Spinal cord (tissue), 10 donors: ENCODE measurements at places on chromosomes 6 and 20. TPM values are rescaled to one million over a fixed set of nuclear protein-coding genes. Genes with fewer than 3 reads are reported as not detected.

Gene ZNF334
- 23.7 TPM for total RNA-seq

Gene CDSN
- total RNA-seq, result not detected

Gene TNF
- not detected for total RNA-seq

Gene SSTR4
- 0.89 TPM for total RNA-seq

Gene RAET1E
- total RNA-seq, result not detected

Gene STX16
- 43.1 TPM for total RNA-seq

Gene HDGFL1
- total RNA-seq, result not detected

DNA sequence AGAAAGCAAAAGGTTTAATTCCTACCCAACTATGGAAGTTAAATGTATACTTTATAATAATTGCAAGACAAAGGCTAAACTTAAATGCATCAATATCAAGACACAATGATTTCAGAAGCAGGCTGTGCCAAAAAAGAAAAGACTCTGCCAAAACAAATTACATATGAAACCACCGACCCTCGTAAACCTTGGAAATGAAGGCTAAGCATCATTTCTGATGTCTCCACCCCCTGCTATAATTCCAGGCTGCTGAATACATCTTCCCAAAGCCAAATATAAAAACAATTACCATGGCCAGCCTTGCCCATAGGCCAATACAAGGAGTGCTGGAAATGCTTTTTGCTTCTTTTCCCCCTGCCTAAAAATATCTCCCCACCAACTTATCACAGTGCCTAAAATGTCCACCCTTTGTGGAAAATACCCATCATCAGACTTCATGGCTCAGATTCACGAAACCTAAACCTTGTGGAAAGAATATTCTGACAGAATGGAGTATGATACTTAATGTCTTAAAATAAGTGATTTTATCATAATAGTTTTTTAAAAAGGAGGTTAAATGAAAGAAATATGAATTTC is 37.4 kb downstream of the RCAN2 start:
- DNase-seq, result no peak

DNA sequence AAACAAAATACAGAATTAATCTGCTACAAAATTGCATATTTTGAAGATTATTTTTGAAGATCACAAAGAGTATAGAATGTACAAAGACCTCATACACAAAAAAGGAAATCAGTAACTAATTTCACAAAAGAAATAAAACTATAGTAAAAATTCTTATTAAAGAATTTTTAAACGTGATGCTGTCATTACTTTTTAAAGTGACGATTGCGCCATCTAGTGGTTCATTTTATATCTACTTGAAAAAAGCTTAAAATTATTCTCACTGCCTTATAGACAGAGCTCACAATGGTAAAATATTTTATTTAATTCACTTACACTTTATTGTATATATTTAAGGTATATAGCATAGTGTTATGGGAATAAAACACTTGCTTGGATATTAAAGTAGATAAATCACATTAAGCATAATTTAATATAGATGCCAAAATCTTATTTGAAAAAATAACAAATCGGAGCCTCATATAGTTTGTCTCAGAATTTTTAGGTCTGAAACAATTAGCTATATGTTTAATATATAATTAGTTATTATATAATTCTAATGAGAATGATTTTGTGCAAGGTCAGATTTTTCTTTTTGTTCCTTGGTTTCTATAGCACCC is 128.8 kb downstream of the PHF3 start:
- DNase-seq, result peak; percentile 81

- DNase-seq, result peak; percentile 33
Measured at GRCh38 chr6:114747995-114748625, 405.3 kb upstream of the HS3ST5 start.

DNA sequence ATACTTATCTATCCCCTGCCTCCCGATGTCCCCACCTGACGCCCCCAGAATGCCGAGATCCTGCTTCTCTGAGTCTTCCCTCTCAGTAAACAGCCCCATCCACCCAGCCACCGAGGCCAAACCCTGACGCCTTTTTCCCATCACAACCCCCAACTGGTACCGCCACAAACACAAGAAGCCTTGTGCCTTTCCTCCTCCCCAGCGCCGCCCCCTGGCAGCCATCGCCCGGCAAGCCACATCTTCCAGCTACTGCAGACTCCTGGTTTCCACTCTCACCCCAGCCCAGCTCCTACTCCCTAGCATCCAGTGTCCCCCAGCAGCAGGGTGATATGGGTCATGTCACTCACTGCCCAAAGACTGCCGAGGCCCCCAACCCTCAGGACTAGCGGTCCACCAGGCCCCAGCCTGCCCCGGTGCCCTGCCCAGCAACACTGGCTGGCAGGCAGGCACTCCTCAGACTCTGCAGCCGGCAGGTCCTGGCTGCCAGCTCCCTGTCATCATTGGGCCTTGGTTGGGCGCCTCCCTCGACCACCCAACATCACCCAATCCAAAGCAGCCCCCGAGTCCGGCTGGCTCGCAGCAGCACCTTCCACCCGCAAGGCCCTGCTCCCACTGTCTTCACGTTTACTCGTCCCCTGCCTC is 11.2 kb downstream of the TCFL5 start:
- peak; percentile 46 for DNase-seq

DNA sequence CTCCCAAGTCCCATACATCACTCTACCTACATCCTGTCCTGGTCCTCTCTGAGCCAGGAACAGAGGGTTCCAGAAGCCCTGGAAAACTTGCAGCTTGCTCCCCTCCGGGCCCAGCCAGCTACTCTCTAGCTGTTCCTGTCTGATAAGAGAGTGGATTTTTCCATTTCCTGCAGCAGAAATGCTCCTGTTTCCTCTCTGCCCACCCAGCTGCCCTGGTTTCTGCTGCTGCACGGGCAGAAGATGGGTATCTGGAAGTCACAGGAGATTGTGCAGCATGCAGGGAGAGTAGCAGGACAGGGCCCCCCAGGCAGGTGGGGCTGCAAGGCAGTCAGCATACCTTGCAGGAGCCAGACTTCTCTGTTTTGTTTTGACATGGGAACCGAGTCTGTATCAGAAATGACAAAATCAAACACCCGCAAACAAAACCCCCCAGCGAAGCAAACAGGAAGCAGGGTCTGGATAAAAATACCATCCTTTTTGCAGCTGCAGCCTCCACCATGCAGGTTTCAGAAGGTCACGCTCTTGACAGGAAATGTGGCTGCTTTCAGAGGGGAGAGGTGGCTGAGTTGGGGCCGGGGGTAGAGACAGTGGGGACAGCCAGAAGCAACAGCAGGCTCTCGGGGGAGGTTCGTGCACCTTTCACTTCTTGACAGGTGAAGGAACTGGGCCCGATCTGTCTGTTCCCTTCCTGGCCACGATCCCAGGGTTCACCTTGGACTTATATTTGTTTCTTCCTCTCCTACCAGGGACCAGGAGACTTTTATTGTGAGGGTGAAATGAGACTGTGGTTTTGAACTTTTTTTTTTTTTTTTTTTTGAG is 50.8 kb upstream of the FAM83D start:
- DNase-seq, result no peak

- DNase-seq, result no peak
Measured at GRCh38 chr6:24330137-24330732, 27.6 kb downstream of the DCDC2 start.

- DNase-seq, result no peak
Measured at GRCh38 chr6:154882107-154882506, 113.0 kb upstream of the TIAM2 start.

DNA sequence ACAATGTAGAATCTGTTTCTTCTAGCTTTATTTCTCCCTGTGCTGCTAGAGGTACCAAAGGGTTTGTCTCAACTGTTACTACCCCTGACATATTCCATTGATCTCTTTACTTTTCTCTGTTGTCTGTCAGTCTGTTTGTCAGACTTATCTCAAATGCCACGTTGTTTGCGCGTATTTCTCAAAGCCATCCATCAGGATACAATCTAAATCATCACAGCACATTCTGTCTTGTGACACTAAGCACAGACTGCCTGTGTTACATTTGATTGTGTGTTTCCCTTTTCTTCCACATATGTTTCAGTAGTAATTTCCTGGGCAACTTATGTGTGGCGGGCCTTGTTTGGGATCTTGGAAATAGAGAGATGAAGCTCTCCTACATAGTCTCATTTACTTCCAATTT is 30.2 kb upstream of the SERINC3 start:
- no peak for DNase-seq

- no peak for DNase-seq
Measured at GRCh38 chr6:35192301-35192860, 21.4 kb upstream of the SCUBE3 start.

DNA sequence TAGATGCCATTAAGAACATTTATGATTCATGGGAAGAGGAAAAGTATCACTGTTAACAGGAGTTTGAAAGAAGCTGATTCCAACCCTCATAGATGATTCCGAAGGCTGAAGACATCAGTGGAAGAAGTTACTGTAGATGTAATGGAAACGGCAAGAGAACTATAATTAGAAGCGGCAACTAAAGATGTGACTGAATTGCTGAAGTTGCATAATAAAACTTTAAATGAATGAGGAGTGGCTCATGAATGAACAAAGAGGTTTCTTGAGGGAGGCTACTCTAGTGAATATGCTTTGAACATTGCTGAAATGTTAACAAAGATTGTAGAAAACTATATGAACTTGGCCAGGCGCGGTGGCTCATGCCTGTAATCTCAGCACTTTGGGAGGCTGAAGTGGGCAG is 84.1 kb downstream of the PHIP start:
- DNase-seq, result no peak

DNA sequence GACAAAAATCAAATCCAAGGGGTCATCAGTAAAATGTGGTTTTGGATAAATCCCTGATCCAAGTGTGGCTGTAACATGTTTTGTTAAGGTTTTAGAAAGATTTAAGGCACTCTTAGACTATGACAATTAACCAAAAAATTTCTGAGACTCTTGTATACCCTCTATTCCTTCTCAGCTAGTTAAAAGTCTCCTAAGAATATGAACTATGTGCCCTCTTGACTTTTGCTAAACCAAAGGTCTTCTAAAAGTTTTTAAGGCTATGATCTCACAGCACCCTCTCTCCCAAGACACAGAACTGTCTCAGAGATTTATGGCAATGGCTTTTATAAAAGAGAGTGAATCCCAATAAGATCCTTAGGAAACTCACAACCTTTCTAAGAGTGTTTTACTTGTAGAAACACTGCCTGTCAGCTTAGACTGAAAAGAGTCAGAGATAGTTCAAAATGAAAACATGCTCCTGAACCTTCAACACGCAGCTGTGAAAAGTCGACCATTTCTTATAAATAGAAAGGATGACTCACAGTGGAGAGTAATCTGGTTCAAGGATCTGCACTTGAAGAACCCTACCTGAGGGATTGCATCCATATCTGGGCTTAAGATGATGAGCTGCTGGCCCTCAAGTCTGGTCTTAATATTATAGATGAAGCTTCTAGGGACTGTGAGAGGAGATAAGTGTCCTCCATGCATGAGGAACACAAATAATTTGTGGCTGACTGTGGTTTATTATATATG is 388.4 kb upstream of the GJE1 start:
- DNase-seq, result no peak

DNA sequence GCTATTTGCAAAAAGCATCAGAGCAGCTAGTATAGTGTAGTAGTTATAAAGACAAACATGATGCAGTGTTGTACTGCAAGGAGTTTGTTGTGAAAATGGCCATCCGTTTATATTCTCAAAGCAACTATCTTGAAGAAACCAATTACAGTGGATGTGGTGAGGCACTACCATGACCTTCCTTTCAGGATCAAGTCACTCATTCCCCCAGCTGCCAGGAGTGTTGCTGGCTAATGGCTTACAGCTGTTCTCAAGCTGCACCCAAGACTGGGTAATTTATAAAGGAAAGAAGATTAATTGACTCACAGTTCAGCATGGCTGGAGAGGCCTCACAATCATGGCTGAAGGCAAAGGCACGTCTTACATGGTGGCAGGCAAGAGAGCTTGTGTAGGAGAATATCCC is 29.0 kb downstream of the ADGRF4 start:
- DNase-seq, result no peak

- DNase-seq, result no peak
Measured at GRCh38 chr6:67451874-67452273, 1183.2 kb upstream of the ADGRB3 start.

DNA sequence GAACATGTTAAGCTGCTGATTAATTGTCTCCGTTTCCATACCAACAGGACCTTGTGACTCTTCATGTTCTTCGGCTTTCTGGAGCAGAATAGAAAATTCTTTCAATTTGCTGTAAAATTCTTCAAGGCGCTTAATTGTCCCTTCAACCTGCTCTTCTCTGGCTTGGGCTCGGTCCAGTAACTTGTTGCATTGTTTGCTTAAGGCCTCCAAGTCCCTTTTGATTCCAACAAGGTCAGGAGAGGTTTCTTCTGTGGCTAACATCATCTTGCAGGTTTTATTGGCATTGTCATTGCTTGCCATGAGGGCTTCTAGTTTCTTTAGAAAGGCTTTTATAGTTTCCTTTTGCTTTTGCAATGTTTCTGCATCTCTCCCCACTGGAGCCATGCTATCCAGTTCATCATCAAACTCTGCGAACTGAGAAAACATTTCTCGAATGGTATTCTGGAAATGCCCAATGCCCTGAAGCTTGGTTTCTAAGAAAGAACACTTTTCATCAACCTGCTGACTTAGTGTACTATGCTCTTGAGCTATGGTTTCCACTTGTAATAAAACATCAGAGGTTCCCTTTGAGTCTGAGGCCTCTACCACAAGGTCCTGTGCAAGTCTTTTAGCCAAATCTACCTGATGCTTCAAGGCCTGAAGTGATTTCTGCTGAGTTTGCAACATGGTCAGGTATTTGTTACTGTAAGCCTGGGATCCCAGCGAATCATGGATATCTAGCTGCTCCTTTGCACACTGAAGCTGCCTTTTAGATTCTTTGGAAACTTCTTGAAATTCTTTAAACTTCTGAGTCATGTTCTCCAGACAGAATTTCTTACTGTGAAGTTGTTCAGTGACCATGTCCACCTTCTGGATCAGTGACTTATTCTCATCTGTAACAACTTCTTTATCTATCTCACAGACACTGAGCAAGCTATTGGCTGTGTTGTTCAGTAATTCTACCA is 90.2 kb downstream of the DST start:
- DNase-seq, result no peak

DNA sequence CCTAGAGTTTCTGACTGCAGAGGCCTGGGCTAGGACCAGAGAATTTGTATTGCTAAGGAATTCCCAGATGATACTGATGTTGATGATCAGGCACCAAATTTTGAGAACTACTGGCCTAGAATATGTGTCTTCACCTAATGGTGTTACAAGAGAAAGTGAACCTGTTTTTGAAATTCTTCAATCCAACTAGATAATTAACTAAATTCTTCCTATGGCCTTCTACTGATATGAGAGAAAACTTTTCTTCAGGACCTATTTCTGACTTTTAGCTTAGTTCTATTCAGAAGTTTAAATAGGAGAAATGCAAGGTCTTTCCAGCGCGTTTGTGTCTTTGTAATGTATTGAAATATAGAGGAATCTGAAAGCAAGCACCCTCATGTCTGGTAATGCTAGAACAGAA is 7.3 kb downstream of the NKAIN2 start:
- DNase-seq, result no peak

DNA sequence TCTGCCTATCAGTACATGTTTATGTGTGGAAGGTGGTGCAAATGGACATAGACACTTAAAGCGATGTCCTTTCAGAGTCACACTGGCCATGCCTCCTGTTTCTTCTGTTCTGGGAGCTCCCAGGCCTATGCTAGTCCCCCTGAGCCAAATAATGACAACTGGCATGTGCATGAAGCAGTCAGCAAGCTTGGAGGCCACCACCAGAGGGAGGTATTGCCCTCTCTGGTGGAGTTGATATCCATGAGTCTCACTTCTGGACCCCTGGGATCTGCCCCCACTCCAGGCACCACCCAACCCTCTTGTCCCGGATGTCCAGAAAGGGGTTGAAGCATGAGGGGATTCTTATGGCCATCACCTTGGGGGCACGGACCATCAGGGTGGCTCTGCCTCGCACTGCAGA is 172.2 kb downstream of the AIG1 start:
- DNase-seq, result no peak
